ENCODE measurements at places on chromosomes 3 and 15.

GRCh38 chr3:11719406-11720303, 75.9 kb upstream of the VGLL4 start:
- DNase-seq, result peak; percentile 17

DNA sequence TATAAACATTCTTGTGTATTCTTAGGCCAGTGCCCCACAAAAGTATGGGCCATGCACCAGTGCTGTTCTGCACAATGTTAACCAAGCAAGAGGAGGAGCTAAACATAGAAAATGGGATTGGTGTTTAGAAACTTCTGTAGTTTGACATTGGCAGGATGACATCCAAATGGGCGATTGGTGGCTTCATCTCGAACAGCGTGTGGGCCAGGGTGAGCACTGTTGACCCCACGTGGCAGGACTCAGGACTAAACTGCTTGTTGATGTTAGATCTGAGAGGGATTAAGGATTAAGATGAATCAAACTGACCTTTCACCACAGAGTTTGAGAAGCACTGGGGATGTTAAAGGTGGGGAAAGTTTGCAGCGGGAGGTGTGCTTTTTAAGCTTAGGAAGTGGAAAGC, 31.9 kb downstream of the ZNF710 start:
- no peak for DNase-seq

- DNase-seq, result no peak
These were observed 850.0 kb downstream of the EPHA3 start for GRCh38 chr3:89957451-89957850.

GRCh38 chr15:51576911-51577500, 45.6 kb downstream of the DMXL2 start:
- DNase-seq, result no peak

- DNase-seq, result no peak
These were observed 706 bp downstream of the FSIP1 start for GRCh38 chr15:39781967-39782302.

Data from cortex of kidney (tissue), 1 donor.